Hippocampal formation (tissue), 2 donors: ENCODE measurements at places on chromosomes 7 and 10.
A peak's percentile ranks its signal among the peaks of the same experiment; 100 is the strongest.

GRCh38 chr10:104273899-104274575 lies 5.1 kb downstream of the GSTO2 start:
- no peak for DNase-seq

DNA sequence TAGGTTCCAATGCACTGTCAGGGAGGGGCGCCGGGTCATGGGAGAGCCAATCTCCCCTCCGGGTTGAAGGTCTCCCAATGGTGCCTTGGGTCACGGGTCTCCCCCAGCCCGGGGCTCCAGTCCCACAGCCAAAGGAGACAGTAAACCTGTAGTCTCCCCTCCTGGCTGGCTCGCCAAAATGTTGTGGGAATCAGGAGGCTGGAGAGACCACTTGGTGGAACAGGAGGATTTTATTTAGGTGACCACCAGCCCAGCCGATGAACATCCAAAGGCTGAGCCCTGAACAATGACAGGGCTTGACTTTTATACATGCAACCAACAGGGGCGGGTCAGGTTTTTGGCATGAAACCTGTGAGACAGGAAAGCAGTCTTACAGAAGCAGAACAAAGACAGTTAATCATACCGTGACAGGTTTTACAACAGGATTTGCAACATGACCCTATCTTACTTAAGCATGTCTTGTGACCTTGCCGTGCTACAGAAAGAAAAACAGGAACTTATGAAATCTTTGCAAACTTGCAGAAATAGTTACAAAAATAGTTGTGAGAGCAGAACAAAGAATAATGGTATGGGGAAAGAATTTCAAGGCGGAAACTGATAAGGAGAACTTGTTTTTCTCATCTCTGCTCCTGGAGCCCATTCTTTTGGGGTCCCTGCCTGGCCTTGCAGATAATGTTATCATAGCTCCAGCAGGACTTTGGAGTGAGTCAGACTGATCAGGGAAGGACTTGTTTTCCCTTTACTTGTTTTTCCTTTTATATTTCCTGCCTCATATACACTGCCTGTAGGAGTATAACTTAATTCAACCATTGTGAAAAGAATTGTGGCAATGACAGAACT lies 7.1 kb downstream of the ERV3-1 start:
- DNase-seq, result no peak

DNA sequence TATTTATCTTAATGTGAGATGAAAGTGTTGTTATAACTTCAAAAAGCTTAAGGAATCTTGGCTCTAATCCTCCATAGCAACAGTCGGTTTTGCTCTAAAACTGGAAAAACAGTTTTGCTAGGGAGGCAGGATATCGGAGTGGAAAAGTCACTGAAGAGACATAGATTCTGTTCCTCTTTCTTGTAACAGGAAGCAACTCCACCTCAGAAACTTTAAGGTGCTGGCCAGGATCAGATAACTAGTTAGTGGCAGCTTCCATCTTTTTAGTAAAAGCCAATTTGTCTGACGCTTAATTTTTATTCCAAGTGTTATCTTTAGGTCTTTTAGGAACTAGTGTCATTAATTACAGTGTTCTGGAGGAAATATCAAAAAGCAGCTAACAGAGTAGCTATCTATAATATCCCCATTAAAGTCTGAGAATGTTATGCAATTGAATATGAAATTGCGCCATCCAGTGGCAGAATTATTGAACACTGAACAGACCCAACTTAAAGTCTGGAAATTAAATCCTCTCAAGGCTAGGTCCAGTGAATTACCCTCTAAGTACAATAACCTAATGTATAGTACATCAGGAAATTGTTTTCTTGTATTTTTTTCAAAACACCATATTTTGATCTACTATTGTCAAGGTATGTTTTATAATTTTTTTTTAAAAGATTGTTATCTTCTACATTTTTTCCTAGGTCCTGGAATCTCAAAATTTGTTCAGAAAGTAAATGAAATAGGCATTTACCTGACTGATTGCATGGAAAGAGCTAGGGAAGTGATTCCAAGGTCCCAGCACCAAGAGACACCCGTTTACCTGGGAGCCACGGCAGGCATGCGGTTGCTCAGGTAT lies 65.9 kb upstream of the CC2D2B start:
- DNase-seq, result no peak

DNA sequence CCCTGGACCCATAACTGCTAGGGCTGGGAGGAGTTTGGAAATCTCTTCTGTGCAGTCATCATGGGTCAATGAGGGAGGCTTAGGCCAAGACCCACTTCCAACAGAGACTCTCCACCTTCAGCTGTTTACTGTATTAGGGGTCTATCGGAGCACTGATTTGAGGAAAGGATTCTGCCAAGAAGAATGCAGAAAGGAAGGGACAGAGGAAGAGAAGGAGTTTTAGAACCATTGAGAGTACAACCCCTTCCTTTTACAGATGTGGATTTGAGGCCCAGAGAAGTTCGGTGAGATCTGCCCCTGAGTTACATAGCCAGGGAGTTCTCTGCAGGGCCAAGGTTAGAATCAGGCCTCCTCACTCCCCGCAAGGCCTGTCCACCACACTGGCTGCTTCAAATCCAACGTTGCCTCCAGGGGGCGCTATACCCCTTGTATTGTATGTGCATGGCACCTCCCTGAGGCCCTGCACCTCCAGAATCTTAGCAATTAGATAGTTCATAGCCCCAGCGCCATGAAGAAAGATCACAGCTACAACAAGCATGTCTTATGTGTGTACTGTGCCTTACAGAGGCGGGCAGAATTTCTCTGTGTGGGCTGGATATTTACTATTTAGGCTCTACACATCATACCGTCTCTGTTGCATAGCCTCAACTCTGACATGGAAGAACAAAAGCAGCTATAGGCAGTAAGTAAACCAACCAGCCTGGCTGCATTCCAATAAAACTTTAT lies 246.8 kb downstream of the SKIDA1 start:
- DNase-seq, result peak; percentile 54

- DNase-seq, result no peak
Measured at GRCh38 chr10:103789771-103790201, 65.6 kb downstream of the SH3PXD2A start.

DNA sequence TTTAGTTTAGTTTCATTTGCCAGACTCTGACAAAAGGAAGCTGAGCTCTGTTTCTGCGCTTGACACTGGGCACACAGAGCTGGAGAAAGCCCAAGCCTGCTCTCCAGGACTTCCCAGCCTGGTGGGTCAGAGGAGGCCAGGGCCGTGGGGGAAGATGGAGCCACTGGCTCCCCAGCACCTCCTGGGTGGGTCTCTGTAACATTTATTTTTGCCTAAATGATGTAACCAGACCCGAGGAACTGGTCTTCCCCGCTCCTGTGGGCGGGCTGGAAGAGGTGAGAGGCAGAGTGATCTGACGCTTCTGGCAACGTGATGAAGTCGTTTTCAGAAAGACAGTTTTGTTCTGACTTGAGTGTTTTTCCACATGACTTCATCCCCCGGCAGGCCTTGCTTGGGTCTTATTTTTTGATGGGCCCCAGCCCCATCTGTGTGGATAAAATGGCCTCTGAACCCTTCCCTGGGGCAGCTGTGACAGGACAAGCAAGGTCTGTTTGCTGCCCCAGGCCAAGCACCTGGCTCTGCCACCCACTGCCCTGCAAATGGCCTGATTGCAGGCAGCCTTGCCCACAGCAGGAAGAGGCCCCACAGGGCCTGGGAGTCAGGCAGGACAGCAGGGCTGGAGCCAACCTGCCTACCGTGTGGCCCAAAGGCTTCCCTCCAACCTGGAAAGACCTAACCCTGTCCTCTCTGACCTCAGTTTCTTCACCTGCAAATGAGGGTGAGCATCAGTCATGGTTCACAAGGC lies 304.9 kb upstream of the ZMIZ1 start:
- DNase-seq, result no peak

- DNase-seq, result no peak
Measured at GRCh38 chr7:151838861-151839381, 38.0 kb downstream of the PRKAG2 start.

DNA sequence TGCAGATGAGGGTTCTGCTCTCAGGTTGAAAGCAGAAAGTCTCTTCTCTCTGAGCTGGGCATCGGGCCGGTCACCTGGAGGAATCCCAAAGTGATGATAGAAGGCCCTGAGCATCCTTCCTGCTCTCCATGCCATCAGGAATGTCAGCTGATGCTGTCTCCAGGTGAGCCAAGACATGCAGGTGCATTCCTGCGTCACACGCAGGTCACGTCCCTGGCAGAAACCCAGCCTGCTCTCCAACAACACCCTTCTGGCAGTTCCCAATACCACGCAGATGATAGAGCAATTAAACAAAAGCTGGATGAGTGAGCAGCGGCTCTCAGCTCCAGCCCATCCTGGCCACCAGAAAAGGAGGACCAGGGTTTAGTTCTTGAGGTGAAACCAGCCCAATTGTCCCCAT lies 6.9 kb upstream of the WIPI2 start:
- no peak for DNase-seq
